ENCODE measurements at places on chromosomes 5 and 9. TPM values are rescaled to one million over a fixed set of nuclear protein-coding genes. Genes with fewer than 3 reads are reported as not detected.

- DNase-seq, result peak; percentile 63
Measured at GRCh38 chr5:35319333-35320002, 89.2 kb upstream of the PRLR start.

GRCh38 chr9:137648396-137648795 is 29.6 kb downstream of the EHMT1 start:
- no peak for DNase-seq

GRCh38 chr5:152051499-152052454 is 127.1 kb upstream of the GLRA1 start:
- DNase-seq, result no peak

GRCh38 chr5:158234323-158235158 is 375.6 kb upstream of the CLINT1 start:
- DNase-seq, result no peak

The NDUFA8 gene
- 221 TPM for total RNA-seq

The CCL27 gene
- total RNA-seq, result not detected

The PCDHB4 gene
- 2.4 TPM for total RNA-seq
